Aorta (tissue), 5 donors: ENCODE measurements at places on chromosomes 4 and X. TPM values are rescaled to one million over a fixed set of nuclear protein-coding genes. Genes with fewer than 3 reads are reported as not detected.

DNA sequence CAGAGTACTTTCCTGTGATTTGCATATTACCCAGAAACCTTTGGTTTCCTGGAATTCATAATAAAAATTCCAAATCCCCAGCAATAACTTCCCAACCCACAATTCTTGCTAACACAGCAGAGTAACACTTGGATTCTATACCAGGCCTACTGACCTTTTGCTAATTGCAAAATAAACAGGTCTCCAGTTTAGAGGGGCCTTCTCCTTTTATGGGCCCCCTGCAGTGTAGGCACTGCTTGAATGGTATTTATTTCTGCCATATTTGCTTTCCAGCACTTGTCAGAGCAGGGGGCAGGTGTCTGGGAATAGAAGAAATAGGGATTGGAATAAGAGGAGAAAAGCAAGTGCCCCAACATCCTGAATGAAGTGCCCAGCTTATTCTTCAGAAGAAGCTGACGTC, 25.3 kb upstream of the GPC3 start:
- no peak overlapping the region for H3K4me3 ChIP-seq
- H3K27ac ChIP-seq: no peak overlapping the region
- H3K36me3 ChIP-seq: no peaks in the 10 kb centered on the region
- DNase-seq: no peak

GRCh38 chrX:63740382-63740781, 44.6 kb downstream of the ARHGEF9 start:
- H3K36me3 ChIP-seq: no peaks in the 10 kb centered on the region
- no peak for DNase-seq
- H3K4me1 ChIP-seq: peaks cover 6% of the 10 kb centered on the region
- H3K27me3 ChIP-seq: no peaks in the 10 kb centered on the region
- no peak overlapping the region for H3K4me3 ChIP-seq

DMRTC1 gene
- not detected for total RNA-seq

IL21 gene
- not detected for total RNA-seq

BEX3 gene
- 83.7 TPM for total RNA-seq

EXOSC9 gene
- total RNA-seq: 17.7 TPM

DNA sequence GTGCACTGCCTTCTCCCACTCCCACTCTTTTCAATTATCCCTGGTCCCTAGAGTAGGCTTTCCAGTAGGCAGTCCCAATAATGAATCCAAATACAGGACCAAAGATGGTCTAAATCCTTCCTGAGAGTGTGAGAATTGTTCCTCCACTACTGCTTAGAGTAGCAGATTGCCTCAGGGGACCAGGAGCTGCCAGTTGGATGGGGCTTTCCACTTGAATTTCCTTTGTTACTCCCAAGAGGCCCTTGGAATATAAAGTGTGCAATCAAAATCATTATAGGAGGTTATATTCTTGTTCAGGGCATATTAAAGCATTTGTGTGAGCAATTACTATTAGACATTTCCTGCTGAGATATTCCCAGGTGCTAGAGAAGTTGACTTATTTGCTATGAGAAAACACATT, 156.6 kb upstream of the TLL1 start:
- H3K27ac ChIP-seq: no peak overlapping the region
- H3K27me3 ChIP-seq: no peaks in the 10 kb centered on the region

DNA sequence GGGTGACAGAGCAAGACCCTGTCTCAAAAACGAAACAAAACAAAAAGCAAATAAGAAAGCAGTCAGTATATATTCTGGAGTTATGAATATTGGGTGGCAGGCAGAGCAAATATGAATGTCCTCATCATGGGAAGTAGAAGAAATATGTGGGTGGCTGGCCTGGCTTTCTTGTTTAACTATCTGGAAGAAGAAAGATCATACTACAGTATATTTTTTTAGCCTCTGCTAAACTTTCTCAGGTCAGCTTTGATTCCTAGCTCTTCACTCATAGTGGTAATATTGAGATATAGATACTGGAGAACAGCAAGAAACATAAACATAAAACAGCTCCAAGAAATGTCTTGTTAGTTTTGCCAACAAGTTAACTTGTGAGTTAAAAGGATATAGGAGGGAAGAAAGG, 192.5 kb downstream of the SOWAHB start:
- no peaks in the 10 kb centered on the region for H3K36me3 ChIP-seq
- no peak overlapping the region for H3K4me3 ChIP-seq
- DNase-seq: no peak
- no peaks in the 10 kb centered on the region for H3K27me3 ChIP-seq
- H3K4me1 ChIP-seq: peaks cover 25% of the 10 kb centered on the region

DNA sequence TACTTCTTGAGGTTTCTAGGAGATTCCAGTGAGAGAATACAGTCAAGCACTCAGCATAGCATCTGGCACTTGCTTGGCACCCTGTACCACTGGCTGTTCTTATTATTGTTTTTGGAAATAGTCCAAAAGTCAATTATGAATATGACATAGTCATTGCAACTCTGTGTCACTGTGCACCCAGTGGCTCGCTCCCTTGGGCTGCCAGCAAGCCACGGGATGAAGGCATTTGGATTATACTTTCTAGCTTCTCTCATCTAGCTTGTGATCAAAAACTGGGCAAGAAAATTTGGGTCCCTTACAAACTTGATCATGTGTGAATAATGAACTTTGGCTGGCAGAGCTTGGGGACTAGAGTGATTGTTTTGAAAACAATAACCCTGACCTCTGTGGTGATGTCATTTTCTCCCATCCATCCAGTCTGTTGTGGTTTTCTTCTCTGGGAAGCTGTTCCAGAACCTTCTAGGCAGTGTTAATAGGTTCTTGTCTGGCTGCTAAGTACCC, 32.7 kb upstream of the LIMCH1 start:
- DNase-seq: peak; percentile 80
- H3K4me3 ChIP-seq: no peak overlapping the region
- no peaks in the 10 kb centered on the region for H3K27me3 ChIP-seq

DNA sequence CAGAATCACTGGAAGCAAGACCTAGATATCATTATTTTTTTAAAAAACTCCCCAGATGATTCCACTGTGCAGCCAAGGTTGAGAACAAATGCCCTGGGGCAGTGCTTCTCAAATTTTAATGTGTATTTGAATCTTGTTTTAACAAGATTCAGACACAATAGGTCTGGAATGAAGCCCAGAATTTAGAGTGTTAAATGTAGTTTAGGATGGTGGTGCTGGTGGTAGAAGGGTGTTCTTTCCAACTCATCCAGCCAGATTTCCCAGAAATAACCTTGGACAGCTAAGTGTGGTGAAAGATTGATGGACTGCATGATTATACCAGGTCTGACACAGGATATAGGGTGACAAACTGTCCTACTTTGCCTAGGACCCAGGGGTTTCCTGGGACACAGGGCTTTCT, 120.1 kb upstream of the MED14 start:
- no peak overlapping the region for H3K4me3 ChIP-seq
- no peaks in the 10 kb centered on the region for H3K4me1 ChIP-seq
- no peak for DNase-seq
- H3K27me3 ChIP-seq: peaks cover 1% of the 10 kb centered on the region

- no peaks in the 10 kb centered on the region for H3K4me1 ChIP-seq
- H3K4me3 ChIP-seq: no peak overlapping the region
- no peaks in the 10 kb centered on the region for H3K36me3 ChIP-seq
- no peak for DNase-seq
- H3K27me3 ChIP-seq: no peaks in the 10 kb centered on the region
- no peak overlapping the region for H3K27ac ChIP-seq
Observed at GRCh38 chrX:138648568-138648967, 62.9 kb downstream of the FGF13 start.

GRCh38 chr4:36771411-36772153, 473.0 kb upstream of the NWD2 start:
- no peaks in the 10 kb centered on the region for H3K27me3 ChIP-seq
- H3K36me3 ChIP-seq: no peaks in the 10 kb centered on the region
- no peaks in the 10 kb centered on the region for H3K4me1 ChIP-seq
- H3K4me3 ChIP-seq: no peak overlapping the region
- H3K27ac ChIP-seq: no peak overlapping the region

GRCh38 chr4:155008389-155008788, 200.0 kb upstream of the NPY2R start:
- no peaks in the 10 kb centered on the region for H3K4me1 ChIP-seq
- no peak overlapping the region for H3K4me3 ChIP-seq
- no peak for DNase-seq
- no peaks in the 10 kb centered on the region for H3K36me3 ChIP-seq
- H3K27ac ChIP-seq: no peak overlapping the region

GRCh38 chrX:21975812-21976211, 35.3 kb downstream of the SMS start:
- H3K27me3 ChIP-seq: no peaks in the 10 kb centered on the region
- DNase-seq: no peak
- H3K4me3 ChIP-seq: no peak overlapping the region
- no peak overlapping the region for H3K27ac ChIP-seq

- no peaks in the 10 kb centered on the region for H3K27me3 ChIP-seq
- H3K27ac ChIP-seq: no peak overlapping the region
- H3K4me1 ChIP-seq: peaks cover 2% of the 10 kb centered on the region
- H3K36me3 ChIP-seq: no peaks in the 10 kb centered on the region
- no peak for DNase-seq
Observed at GRCh38 chr4:15153662-15154061, 151.4 kb downstream of the CPEB2 start.

GRCh38 chr4:156473151-156473550, 498.4 kb downstream of the PDGFC start:
- no peaks in the 10 kb centered on the region for H3K36me3 ChIP-seq
- no peak overlapping the region for H3K27ac ChIP-seq
- DNase-seq: no peak
- no peaks in the 10 kb centered on the region for H3K4me1 ChIP-seq
- no peaks in the 10 kb centered on the region for H3K27me3 ChIP-seq

CXCL8 gene
- 12.1 TPM for total RNA-seq

SSX4 gene
- total RNA-seq: not detected

GRCh38 chr4:3807822-3808496, 41.8 kb downstream of the ADRA2C start:
- no peak overlapping the region for H3K27ac ChIP-seq
- DNase-seq: peak; percentile 5
- H3K4me3 ChIP-seq: no peak overlapping the region
- H3K36me3 ChIP-seq: no peaks in the 10 kb centered on the region
- H3K27me3 ChIP-seq: no peaks in the 10 kb centered on the region

DNA sequence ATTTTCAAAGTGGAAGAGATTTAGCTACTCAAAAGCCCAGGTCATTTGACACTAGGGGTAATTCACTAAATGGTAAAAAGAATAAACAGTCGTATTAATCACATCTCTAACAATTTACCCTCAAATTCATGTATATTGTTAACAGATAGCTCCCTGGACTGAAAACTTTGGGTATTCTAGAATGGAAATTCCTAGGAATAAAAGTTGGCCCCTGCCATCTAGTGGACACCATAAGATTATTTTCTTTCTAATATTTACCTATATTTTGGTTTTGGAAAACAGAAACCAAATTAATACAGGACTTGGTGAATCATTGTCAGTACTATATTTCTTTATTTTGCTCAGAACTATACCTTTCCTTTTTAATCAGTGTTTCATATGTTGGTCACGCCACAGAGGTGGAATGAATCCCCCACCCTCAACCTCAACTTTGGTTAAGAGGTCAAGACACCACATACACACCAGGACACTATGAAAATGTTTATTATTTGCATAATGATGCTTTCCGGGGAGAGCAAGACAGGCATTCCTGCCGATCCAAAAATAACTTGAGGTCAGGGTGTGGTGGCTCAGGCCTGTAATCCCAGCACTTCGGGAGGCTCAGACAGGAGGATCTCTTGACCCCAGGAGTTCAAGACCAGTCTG, 96.2 kb upstream of the APOOL start:
- no peaks in the 10 kb centered on the region for H3K27me3 ChIP-seq
- no peak for DNase-seq
- no peaks in the 10 kb centered on the region for H3K36me3 ChIP-seq
- H3K27ac ChIP-seq: no peak overlapping the region
- H3K4me3 ChIP-seq: no peak overlapping the region

MAP3K15 gene
- not detected for total RNA-seq

GRCh38 chr4:99323756-99324155, 2.6 kb upstream of the ADH1B start:
- DNase-seq: no peak
- peak overlapping the region; percentile 23 for H3K27ac ChIP-seq
- H3K4me3 ChIP-seq: no peak overlapping the region

- no peak overlapping the region for H3K4me3 ChIP-seq
- H3K36me3 ChIP-seq: no peaks in the 10 kb centered on the region
- H3K4me1 ChIP-seq: no peaks in the 10 kb centered on the region
- no peak for DNase-seq
Observed at GRCh38 chr4:2296631-2297601, 35.0 kb upstream of the MXD4 start.

DNA sequence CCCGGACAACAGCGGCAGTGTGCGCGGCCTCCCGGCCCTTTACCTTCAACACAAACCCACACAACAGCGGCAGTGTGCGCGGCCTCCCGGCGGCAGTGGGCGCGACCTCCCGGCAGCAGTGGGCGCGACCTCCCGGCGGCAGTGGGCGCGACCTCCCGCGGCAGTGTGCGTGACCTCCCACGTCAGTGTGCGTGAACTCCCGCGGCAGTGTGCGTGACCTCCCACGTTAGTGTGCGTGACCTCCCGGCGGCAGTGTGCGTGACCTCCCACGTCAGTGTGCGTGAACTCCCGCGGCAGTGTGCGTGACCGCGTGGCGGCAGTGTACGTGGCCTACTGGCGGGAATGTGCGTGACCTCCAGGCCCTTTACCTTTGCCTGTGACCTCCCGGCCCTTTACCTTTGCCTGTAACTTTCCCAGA, 576.6 kb upstream of the FRG1 start:
- no peak overlapping the region for H3K4me3 ChIP-seq
- H3K4me1 ChIP-seq: no peaks in the 10 kb centered on the region
- no peaks in the 10 kb centered on the region for H3K36me3 ChIP-seq
- DNase-seq: no peak
- no peaks in the 10 kb centered on the region for H3K27me3 ChIP-seq

NEUROG2 gene
- not detected for total RNA-seq

SPP1 gene
- total RNA-seq: 199 TPM

GRCh38 chr4:119162174-119162573, 26.5 kb downstream of the MYOZ2 start:
- no peak for DNase-seq
- no peak overlapping the region for H3K27ac ChIP-seq
- H3K4me3 ChIP-seq: no peak overlapping the region

PRR32 gene
- not detected for total RNA-seq

DNA sequence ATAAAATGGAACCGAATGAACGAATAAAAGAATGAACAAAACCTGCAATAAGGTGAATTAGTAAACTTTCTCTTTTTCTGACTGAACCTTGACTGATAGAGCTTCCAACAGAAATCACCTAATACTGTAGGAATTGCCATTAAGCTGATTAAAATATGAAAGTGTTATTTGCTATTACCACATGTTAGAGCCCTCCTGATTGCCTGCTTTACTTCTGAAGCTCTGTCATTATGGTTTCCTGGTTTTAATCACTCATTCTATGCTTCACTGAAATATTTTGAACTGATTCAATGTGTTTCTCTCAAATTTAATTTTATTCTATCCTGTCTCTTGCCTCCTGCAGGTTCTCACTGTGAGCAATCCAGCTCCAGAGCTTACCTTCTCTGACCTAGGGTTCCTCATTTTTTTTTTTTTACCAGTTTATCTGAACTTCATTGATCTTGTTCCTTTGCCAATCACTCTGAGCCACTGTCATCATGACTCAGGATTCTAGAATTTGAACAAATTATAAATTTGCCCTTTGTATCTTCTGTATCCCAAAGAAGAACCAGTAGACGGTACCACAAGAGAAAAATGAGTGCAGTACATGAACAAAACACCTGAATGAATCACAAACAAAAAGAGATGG, 48.1 kb upstream of the UGT2B15 start:
- H3K27me3 ChIP-seq: no peaks in the 10 kb centered on the region
- H3K4me1 ChIP-seq: no peaks in the 10 kb centered on the region
- no peaks in the 10 kb centered on the region for H3K36me3 ChIP-seq
- H3K27ac ChIP-seq: no peak overlapping the region

MAMLD1 gene
- total RNA-seq: 7.9 TPM

MBNL3 gene
- total RNA-seq: 6.0 TPM

FHDC1 gene
- 3.0 TPM for total RNA-seq

CFAP299 gene
- not detected for total RNA-seq

LRIT3 gene
- total RNA-seq: 0.36 TPM
